ENCODE measurements at places on chromosomes 13 and 19. TPM values are rescaled to one million over a fixed set of nuclear protein-coding genes. Genes with fewer than 3 reads are reported as not detected.

The OSCAR gene
- 0.22 TPM for total RNA-seq

The ERVK3-1 gene
- 40.9 TPM for total RNA-seq

The RASL11A gene
- total RNA-seq, result 2.2 TPM

The ZNF560 gene
- not detected for total RNA-seq

The WDR87 gene
- not detected for total RNA-seq

DNA sequence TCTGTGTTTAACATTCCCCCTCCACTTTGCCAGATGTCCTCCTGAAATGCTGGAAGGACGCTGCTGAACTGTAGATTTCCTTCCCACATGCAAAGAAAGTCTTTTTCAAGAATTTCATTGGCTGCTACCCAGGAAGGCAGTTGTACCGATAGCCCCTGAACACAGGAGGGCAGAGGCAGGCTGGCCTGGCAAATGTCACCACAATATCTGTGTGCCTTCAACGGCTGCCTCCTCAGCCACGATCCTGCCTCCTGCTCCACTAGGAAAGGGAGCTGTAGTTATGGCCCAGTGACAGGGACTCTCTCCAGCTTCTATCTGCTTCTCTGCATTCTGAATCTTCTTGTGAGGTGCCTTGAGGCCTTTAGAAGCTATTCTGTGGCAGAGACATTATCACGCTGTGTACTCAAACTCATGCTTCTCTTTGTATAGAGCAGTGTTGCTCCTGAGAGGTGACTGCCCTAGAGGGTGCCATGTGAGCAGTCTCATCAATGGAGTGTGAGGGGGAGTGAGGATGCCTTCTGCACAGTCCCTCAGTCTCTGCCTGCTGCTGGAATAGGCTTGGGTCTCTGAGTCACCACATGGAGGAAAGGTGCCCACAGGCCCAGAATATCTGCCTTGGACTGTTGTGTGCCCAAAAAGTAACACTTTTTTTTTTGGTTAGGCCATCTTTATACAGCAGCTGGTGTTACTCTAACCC lies 279.8 kb downstream of the DNAJC15 start:
- H3K4me3 ChIP-seq, result no peak overlapping the region
- no peaks in the 10 kb centered on the region for H3K36me3 ChIP-seq
- DNase-seq, result peak; percentile 42
- no peaks in the 10 kb centered on the region for H3K27me3 ChIP-seq
- H3K4me1 ChIP-seq, result peaks cover 6% of the 10 kb centered on the region
- H3K27ac ChIP-seq, result no peak overlapping the region

- DNase-seq, result no peak
- no peaks in the 10 kb centered on the region for H3K27me3 ChIP-seq
- no peaks in the 10 kb centered on the region for H3K4me1 ChIP-seq
- no peaks in the 10 kb centered on the region for H3K36me3 ChIP-seq
- no peak overlapping the region for H3K27ac ChIP-seq
Observed at GRCh38 chr19:51983361-51983760, 3.3 kb downstream of the ZNF350 start.

DNA sequence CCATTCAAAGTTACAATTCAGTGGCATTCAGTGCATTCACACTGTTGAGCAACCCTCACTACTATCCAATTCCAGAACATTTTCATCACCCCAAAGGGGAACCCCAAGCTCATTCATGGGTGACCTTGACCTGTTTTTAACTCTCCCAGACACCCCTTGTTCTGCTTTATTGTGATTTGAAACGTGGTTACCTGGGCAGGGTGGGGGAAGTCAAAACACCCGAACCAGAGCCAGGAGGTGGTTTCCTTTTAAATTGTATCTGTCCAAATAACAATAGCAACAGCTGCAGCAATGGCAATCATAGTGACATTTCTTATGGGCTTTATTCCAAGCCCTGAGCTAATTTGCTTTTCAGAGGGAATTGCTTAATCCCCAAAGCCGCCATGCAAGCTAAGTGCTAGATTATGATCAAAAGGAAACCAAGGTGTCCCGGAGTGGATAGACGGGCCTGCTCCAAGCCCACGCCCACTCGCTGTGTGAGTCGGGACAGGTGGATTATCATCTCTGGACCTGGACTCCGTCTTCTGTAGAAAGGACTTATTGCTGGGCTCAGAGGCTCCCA lies 6.1 kb downstream of the PTGIR start:
- peak; percentile 25 for DNase-seq
- H3K27me3 ChIP-seq, result no peaks in the 10 kb centered on the region
- H3K4me1 ChIP-seq, result peaks cover 24% of the 10 kb centered on the region
- no peaks in the 10 kb centered on the region for H3K36me3 ChIP-seq

Measured in astrocyte (in vitro differentiated cells and primary cell).